ENCODE measurements at places on chromosomes 11 and 22. TPM values are rescaled to one million over a fixed set of nuclear protein-coding genes. Genes with fewer than 3 reads are reported as not detected.

PRRG4 gene
- total RNA-seq = 1.2 TPM

SYT9 gene
- 0.63 TPM for total RNA-seq

SLC22A6 gene
- total RNA-seq = not detected

GLB1L2 gene
- total RNA-seq = 2.4 TPM

APOBEC3H gene
- total RNA-seq = 0.48 TPM

PPFIBP2 gene
- total RNA-seq = 4.3 TPM

GNB1L gene
- total RNA-seq = 22.9 TPM

ARHGAP8 gene
- 29.3 TPM for total RNA-seq

SLC22A25 gene
- not detected for total RNA-seq

KLHL35 gene
- 0.72 TPM for total RNA-seq

ANO9 gene
- total RNA-seq = 12.3 TPM

DUSP8 gene
- total RNA-seq = 3.2 TPM

GP1BB gene
- total RNA-seq = 2.4 TPM

BDNF gene
- total RNA-seq = 2.7 TPM

RCOR2 gene
- total RNA-seq = 118 TPM

ZBTB44 gene
- total RNA-seq = 68.3 TPM

BTBD18 gene
- total RNA-seq = not detected

OPCML gene
- 0.46 TPM for total RNA-seq

CD248 gene
- total RNA-seq = 1.5 TPM

APOBEC3G gene
- total RNA-seq = 1.6 TPM

BLID gene
- not detected for total RNA-seq

DDT gene
- 177 TPM for total RNA-seq

TMEM109 gene
- 38.0 TPM for total RNA-seq

OR4A16 gene
- total RNA-seq = not detected

PDE3B gene
- total RNA-seq = 7.2 TPM

UCP3 gene
- 0.85 TPM for total RNA-seq

OR2AG2 gene
- 0.26 TPM for total RNA-seq

CCDC116 gene
- total RNA-seq = 0.22 TPM

HORMAD2 gene
- not detected for total RNA-seq

TBX1 gene
- total RNA-seq = 2.5 TPM

C11orf52 gene
- total RNA-seq = 4.0 TPM

DGCR6 gene
- 2.2 TPM for total RNA-seq

OR56B4 gene
- not detected for total RNA-seq

DDI1 gene
- total RNA-seq = not detected

TSKU gene
- 25.4 TPM for total RNA-seq

AMOTL1 gene
- 20.2 TPM for total RNA-seq

GGTLC3 gene
- not detected for total RNA-seq

MUC2 gene
- not detected for total RNA-seq

MUC5AC gene
- total RNA-seq = not detected

PATE2 gene
- total RNA-seq = 0.44 TPM

KDELR3 gene
- 7.2 TPM for total RNA-seq

SLCO2B1 gene
- total RNA-seq = not detected

MTMR3 gene
- total RNA-seq = 19.8 TPM

Data from H9 (cell line).